ENCODE measurements at places on chromosomes 2 and 18.

GRCh38 chr18:54181856-54182602 lies 42.4 kb downstream of the MBD2 start:
- DNase-seq = no peak

GRCh38 chr2:218701806-218702205 lies 8.8 kb upstream of the TTLL4 start:
- DNase-seq = no peak

DNA sequence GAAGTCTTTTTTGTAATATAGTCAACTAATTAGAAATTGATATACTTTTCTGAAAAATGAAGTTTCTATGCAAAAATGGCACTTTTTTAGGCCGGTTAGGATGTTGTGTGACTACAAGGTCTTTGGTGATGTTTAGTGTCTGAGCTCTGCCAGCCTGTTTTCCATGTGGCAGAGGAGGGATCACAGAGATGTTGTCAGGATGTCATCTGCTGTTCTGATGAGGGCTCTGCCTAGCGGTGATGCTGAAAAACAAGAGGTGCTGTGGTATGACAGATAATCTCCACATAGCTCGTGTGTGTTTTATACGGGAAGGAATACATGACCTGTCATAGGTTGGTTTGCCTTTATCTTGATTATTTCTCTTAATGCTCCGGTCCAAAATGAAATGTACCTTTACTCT lies 12.0 kb upstream of the IAH1 start:
- no peak for DNase-seq

- no peak for DNase-seq
Observed at GRCh38 chr2:174025271-174026121, 60.3 kb upstream of the SP3 start.

GRCh38 chr2:85132834-85133637 lies at the start of gene TCF7L1:
TSS of gene TCF7L1 (plus strand) at chr2:85133392. CDS start at chr2:85133685, 293 bp downstream.
- peak; percentile 8 for DNase-seq

DNA sequence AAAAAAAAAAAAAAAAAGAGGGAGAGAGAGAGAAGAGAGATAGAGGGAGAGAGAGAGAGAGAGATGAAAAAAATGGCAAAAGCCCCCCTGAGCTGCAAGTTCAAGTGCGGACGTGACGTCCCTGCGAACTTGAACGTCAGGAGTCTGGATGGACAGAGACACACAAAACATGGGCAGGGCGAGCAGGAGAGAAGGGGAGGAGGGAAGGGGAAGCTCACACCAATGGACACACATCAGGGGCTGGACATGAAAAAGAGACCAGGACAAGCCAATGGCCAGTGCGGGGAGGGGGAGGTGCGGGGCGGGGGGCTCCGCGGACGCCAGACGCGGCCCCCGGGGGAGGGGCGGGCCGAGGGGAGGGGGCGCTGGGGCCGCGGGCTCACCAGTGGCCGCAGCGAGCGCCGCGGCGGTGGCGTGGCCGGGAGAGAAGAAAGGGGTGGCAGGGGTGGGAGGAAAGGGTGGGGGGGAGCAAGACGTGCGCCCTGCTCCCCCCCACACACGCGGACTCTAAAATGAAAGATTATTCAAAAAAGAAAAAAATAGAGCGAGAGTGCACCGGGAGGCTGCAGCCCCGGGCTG lies at the start of gene BCL11A:
Gene BCL11A, minus strand, starts transcription at position 160 of the 579 bp plus-strand sequence. CDS start 384 bp downstream, outside the sequence.
- no peak for DNase-seq

GRCh38 chr18:63965716-63966330 lies 4.1 kb upstream of the SERPINB8 start:
- DNase-seq = no peak

DNA sequence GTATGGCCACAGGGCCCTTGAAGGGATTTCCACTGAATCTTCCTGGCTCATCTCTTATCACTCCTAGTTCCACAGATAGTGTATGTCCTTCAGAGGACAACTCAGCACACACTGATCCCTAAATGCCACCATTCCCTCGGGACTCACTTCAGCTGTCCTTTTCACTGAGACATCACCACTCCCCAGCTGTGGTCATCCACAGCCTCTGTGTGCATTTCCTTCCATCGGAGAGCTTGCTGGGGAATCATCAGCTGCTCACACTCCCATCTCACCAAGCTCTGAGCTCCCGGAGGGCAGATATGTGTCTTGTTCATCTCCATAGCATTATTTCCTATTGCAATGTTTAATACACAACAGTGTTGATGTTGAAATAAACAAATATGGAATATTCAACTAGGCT lies 759.5 kb downstream of the RNF144A start:
- DNase-seq = no peak

DNA sequence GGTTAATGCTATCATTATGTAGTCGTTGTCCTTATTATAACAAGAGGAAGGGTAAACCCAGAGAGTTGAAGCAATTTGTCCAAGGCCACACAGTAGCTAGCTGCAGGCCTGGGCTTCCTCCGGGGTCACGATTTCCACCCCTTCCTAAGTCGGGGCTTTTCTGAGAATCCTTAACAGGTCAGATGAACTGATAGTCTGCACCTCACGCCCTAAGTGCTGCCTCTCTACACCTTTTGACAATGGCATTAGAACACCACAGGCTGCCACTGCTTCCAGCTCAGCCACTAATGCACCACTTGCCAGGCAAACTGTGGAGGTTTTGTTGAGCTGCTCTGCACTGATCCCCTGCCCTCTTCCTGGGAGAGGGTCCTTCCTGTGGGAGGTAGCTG lies 37.7 kb downstream of the FOSL2 start:
- no peak for DNase-seq

GRCh38 chr2:34123996-34124785 lies 525.1 kb upstream of the FAM98A start:
- DNase-seq = no peak

DNA sequence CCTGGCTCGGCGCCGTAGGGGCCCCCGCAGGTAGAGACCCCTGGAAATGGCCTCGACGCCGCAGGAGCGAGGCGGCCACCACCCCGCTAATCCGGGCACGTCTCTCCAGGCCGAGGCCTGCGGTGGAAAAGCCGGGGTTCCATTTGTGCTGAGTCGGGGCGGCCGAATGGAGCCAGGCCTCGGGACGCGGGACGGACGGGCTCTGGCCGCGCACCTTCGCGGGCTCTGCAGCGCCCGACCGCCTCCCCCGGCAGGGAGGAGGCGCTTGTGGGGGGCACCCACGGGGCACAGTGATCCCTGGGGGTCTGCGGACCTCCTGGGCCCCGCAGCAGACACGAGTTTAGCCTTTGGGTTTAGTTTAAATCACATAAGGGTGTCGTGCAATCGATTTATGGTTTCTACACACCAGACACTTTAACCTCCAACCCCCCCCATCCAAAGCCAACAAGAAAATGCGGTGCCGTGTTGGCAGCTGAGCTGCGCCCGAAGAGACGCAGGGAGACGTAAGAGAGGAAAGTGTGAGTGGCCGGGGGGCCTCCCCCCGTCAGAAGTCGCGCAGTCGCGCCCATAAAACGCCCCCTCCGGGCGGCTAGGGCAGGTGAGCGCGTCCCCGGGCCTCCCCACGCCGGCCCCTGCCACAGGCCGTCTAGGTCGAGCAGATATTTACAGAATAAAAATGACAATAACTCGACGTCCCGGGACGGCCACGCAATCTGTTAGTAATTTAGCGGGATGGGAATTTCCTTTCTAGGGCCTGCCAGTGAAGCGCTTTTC lies 1.0 kb upstream of the NFATC1 start:
- DNase-seq = peak; percentile 34

DNA sequence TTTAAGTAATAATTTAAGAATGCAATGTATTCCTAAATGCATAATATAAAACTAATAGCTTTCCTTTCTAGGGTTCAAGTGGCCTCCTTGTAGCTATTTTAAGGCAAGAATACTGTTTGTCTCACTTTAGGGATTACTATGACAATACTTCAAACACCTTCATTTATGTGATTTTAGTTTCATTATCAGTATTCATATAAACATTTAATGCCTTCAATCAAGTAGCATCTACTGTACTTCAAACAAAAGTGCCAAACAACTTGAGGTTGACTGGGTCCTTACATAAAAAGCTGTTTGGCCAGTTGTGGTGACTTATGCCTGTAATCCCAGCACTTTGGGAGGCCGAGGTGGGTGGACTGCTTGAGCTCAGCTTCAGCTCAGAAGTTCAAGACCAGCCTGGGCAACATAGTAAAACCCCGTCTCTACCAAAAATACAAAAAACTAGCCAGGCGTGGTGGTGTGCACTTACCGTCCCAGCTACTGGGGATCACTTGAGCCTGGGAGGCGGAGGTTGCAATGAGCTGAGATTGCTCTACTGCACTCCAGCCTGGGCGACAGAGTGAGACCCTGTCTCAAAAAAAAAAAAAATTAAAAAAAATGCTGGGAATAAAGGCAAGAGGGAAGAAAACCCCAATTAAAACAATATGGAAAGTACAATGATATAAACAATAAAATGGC lies 9.3 kb downstream of the MEX3C start:
- no peak for DNase-seq

- DNase-seq = no peak
Observed at GRCh38 chr2:58886009-58886408, 644.9 kb upstream of the FANCL start.

GRCh38 chr2:201661366-201661765 lies 18.1 kb upstream of the TMEM237 start:
- DNase-seq = no peak

GRCh38 chr2:148653437-148653836 lies 8.9 kb downstream of the EPC2 start:
- DNase-seq = no peak

DNA sequence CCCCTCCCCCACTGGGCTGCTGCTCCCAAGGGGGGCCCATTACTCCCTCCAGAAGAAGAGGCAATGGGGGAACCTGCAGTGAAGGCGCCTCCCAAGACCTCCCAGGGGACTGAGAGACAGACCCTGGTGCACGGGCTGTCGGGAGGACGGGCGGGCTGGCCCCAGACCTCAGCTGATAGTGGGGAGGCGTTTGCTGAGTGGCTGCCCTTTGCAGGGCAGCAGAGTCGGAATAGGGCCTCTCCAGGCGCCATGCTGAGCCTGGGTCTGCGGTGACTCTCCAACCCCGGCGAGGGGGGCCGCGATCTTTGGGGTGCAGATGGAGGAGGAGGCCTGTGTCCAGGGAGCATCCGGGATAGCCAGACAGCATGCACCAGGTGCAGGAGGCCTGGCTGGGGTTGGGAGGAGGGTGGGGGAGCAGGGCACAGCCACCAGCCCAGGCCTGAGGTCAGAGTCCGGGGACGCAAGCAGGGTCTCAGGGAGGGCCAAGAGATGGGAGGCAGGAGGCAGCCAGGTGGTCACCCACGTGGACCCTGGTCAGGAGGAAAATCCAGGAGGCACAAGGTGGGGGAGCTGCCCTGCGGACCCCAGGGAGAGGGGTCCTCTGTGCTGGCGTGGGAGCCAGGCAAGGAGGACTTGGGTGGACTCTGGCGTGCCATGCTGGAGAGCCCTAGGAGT lies 11.0 kb downstream of the CROCC2 start:
- DNase-seq = no peak

DNA sequence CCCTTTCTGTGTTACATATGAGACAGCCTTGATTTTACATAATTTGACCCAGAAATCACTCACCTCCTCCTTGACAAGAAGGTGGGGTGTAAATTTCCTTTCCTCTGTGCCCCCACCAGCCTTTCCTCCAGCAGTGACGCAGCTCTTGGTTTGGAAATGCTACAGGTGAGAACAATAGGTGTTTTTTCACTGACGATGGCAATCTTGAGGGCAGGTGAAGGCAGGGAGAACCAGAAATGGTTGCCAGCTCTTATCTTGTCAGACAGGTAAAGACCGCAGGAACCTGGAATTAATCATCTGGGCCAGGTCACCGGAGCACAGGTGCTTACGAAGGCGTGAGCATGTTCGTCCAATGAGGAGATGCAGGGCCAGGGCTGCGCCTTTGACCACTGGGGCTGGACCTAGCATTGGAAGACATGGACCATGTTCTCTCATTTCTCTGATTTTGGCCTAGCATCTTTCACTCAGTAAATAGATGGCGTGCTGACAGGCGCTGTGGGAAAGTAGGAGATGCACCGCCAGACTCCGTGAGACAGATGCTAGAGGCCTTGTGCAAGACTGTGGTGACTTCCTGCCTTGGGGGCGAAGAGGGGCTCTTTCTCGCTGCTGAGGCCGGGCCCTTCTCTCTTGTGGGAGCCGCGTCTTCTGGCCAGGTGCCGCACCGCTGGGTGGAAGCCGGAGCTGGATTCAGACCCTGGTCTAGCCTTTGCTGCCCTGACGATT lies 4.0 kb downstream of the CIDEA start:
- DNase-seq = no peak

- DNase-seq = no peak
Observed at GRCh38 chr2:160952464-160953254, 207.6 kb upstream of the TANK start.

GRCh38 chr2:168564641-168565040 lies 108.6 kb downstream of the CERS6 start:
- no peak for DNase-seq

- no peak for DNase-seq
Observed at GRCh38 chr2:22998359-22998758, 386.6 kb upstream of the KLHL29 start.

DNA sequence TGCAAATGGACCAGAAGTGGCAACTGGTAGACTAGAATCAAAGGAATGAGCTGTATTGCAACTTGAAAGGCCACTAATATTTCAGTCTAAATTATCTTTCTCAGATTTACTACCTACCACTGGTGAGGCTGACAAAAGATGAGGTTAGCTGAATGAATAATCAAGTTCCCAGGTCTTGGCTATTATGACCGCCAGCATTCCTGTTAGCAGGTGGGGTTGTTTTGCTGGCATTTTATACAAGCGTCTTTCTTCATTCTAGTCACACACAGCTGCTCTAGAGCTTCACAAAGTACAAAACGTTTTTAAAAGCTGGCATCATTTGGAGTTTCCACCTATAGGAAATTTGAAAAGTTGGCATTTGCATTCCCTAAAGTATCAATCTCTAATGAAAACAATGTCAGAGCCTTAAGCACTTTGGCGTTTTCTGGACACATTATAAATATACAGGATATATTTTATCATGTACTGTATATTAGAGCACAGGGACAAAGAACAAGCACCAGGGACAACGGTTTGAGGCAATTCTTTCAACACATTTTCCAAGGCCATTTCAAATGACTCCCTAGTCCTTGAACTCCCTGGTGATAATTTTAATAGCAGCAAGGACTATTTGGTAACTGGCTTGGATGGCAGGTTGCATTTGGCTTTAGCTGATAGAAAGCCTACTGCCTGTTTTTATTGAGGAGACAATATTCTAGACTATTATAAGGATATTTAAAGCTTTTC lies 410.2 kb upstream of the CHST9 start:
- no peak for DNase-seq

- DNase-seq = no peak
Observed at GRCh38 chr18:13379930-13380690, 161.6 kb downstream of the LDLRAD4 start.

DNA sequence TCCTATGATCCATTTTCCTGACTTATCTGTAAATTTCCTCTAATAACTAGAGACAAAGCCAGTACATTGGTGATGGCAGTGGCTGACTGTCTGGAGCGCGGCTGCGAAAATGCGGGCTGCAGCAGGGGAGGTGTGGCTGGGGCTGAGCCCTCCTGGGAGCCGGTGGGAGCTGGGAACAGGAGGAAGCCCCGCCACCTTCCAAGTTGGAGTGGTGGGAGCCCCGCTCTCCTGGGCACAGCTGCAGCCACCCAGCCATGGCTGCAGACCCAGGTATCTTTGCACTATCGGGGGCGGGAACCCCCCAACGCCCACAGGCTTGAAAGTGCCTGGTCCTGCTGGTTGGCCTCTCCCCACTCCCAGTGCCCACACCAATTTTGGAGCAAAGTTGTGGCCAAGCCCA lies 633.0 kb upstream of the TMEFF2 start:
- DNase-seq = no peak
